NB4 (cell line): ENCODE measurements at places on chromosomes 3 and 15.
A peak's percentile ranks its signal among the peaks of the same experiment; 100 is the strongest.

DNA sequence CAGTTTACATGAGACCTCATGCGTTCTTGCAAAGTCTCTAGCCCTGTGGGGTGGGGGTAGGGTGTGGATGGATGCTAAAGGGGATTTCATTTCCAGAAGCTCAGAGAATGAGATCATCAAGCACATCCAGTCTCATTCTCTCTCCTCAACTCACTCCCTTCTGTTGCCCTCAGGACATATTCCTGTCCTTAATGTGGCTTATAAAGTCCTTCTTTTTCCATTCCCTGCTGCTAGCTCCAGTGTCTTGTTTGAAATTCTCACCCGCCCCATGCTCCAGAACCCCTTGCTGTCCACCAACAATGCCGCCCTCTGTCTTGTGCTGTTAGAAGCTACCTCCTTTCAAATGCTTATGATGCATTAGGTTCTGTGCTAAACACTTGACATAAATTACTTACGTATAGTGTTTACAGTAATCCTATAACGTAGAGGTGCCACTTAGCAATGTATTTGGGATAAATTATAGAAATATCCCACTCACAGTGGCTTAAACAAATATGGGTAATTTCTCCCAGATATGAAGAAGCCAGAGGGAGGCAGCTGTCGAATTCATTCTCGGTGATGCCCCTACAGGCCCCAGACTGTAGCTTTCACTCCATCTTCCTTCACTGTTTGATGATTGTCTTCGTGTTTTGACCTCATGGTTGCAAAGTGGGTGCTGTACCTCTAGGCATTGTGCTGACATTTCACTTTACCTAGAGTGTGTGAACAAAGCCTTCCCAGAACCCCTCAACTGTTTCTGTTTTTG, 273.1 kb upstream of the TBL1XR1 start:
- no peak for DNase-seq

- DNase-seq: peak; percentile 49
Observed at GRCh38 chr15:44719293-44719999, 8.1 kb downstream of the B2M start.

GRCh38 chr3:24154781-24155180, 209.7 kb downstream of the NR1D2 start:
- DNase-seq: no peak

DNA sequence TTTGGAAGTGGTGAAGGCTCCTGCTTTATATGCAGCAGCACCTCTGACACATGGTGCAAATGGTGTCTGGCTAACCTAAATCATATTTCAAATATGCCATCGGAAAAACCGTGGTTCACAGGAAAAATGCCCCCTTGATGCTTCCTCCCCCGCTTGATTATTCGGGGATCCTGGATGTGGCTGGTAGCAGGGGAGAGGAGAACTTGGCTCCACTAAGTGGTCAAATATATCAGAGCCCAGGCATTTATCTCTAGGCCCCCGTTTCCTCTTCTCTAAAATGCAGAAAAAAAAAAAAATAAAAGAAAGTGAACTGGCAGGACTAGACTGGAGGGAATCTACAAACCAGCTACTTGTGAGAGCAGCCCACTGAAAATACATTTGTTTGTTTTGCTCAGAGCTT, 18.2 kb upstream of the ATP2B2 start:
- DNase-seq: no peak

DNA sequence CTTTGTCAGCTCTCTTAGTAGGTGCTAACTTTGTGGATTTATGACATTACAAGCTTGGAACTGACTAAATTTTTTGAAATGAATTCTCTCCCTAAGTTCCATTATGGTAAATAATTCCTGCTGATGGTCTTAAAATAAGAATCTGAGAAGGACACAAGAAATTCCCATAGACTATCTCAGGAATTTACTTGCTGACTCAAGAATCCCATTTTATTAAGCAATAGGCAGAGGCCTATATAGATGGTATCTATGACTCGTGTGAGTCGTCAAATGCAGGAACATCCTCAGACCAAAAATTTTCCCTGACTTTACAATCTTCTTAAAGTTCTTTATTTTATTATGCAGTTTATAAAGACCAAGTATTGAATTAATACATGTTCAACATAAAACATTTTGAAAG, 30.7 kb upstream of the CBLB start:
- DNase-seq: no peak

GRCh38 chr15:99427210-99427609, 138.6 kb upstream of the MEF2A start:
- DNase-seq: no peak

- DNase-seq: no peak
Observed at GRCh38 chr3:170602556-170602955, 16.7 kb upstream of the SLC7A14 start.

GRCh38 chr15:73403171-73403570, 34.4 kb upstream of the HCN4 start:
- no peak for DNase-seq

DNA sequence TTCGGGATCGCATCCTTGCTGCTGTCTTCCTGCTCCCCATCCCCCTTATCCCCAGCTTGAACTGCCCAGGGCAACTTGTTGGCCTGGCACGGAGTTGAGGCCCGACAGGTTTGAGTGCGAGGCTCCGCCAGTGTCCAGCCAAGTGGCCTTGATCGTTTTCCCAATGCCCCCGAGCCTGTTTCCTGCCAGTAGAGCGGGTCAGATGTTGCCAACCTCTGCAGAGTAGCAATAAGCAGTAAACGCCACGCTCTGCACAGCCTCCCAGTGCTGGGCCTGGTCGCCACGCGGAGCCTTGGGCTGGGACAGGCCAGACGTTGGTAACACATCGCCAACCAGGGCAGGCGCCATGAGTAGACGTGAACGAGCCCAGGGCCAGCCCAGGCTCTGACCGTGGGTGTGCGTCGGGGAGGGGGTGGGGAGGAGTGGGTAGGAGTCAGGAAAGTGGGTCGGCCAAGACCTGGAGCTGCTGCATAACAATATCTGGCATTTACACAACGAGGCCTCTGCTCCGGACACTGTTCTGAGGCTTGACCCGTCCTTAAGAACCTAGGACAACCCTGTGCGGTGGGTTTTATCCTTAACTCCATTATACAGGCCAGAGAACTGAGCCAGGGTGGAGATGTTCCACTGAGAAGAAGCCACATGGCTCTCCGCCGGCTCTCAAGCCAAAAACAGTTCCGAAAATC, 444 bp upstream of the ABHD14A start:
- DNase-seq: no peak
